ENCODE measurements at places on chromosomes 12 and 14. TPM values are rescaled to one million over a fixed set of nuclear protein-coding genes. Genes with fewer than 3 reads are reported as not detected.
A peak's percentile ranks its signal among the peaks of the same experiment; 100 is the strongest.

DNA sequence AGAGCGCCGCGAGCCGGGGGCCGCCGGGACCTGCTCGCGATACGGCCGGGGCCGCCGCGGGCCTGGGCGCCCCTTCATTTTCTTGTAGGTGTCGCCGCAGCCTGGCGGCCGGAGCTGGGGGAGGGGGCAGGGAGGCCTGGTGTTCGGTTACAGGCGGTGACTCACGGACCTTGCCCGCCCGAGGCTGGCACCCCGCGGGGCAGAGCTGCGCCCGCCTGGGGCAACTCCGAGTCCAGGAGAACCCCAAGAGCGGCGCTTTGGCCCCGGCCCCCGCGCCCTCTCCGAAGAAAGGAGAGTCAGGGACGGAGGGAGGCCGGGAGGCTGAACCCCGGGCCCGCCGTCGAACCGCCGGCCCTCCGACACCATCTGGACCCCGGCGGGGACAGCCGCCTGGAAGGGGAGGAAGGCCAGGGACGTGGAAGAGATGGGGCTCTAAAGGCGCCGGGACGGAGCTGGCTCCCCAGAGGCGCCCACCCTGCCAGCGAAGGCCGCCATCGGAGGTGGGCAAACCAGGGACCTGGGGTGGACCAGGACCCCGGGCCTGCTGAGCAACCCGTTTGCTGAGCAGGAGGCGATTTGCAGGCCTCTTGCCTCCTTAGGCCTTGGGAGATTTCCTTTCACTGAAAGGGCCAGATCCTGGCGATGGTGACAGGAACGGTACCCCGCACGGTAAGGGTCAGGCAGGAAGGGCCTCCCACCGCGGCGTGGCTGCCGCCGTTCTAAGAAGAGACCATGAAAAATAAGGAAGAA, 843 bp upstream of the NUAK1 start:
- DNase-seq, result peak; percentile 56
- peak overlapping the region; percentile 87 for H3K4me3 ChIP-seq
- H3K27me3 ChIP-seq, result no peaks in the 10 kb centered on the region
- no peaks in the 10 kb centered on the region for H3K36me3 ChIP-seq

- H3K27me3 ChIP-seq, result no peaks in the 10 kb centered on the region
- DNase-seq, result no peak
- peaks cover 2% of the 10 kb centered on the region for H3K36me3 ChIP-seq
- no peak overlapping the region for H3K4me3 ChIP-seq
These were observed 17.1 kb upstream of the HIGD1C start for GRCh38 chr12:50934981-50935807.

PLEKHG7 gene
- total RNA-seq, result 0.17 TPM

DNA sequence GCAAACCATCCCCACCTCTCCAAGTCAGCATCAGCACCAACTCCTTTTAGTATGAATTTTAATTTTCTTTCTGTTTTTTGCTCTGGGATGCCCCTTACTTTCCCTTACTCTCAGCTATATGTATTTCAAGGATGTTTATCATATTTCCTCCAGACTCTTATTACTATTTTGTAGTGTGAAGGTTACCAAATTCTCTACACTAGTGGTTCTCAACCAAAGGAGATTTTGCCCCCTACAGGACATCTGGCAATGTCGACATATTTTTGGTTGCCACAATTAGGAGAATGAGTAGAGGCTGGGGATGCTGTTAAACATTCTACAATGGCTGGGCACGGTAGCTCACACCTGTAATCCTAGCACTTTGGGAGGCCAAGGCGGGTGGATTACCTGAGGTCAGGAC, 29.1 kb upstream of the SOS2 start:
- DNase-seq, result no peak
- no peak overlapping the region for H3K27ac ChIP-seq
- no peaks in the 10 kb centered on the region for H3K4me1 ChIP-seq
- H3K27me3 ChIP-seq, result no peaks in the 10 kb centered on the region
- H3K4me3 ChIP-seq, result no peak overlapping the region

- H3K4me3 ChIP-seq, result no peak overlapping the region
- DNase-seq, result no peak
- H3K27ac ChIP-seq, result no peak overlapping the region
- H3K4me1 ChIP-seq, result no peaks in the 10 kb centered on the region
These were observed 50.7 kb downstream of the ACSM4 start for GRCh38 chr12:7354529-7354928.

DNA sequence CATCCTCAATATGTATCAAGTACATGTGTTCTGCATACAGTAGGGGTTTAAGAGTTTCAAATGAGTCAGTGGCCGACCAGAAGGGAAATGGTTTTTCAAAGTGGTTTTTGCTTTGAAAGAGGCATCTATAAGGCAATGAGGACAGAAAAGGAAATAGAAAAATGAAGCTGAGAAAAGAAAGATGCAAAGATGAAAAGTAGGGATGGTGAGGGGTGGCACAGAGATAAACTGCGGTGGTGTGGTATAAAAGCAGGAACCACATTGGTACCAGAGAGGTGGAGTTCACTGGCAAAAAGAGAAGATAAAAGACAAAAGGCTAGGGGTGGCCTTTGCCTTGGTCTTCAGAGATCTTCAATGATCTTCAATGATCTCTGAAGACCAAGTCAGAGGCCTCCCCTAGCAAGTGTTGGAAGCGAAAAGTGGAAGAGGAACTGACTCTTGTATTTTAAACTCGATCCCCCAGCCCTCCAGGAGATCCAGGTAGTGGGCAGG, 144.0 kb upstream of the KRR1 start:
- no peak overlapping the region for H3K4me3 ChIP-seq
- peaks cover 5% of the 10 kb centered on the region for H3K4me1 ChIP-seq
- H3K27me3 ChIP-seq, result no peaks in the 10 kb centered on the region
- no peak for DNase-seq

- DNase-seq, result no peak
- no peaks in the 10 kb centered on the region for H3K27me3 ChIP-seq
- no peaks in the 10 kb centered on the region for H3K4me1 ChIP-seq
- no peak overlapping the region for H3K27ac ChIP-seq
- peaks cover 22% of the 10 kb centered on the region for H3K36me3 ChIP-seq
These were observed 16.3 kb downstream of the SPX start for GRCh38 chr12:21542403-21542802.

DNA sequence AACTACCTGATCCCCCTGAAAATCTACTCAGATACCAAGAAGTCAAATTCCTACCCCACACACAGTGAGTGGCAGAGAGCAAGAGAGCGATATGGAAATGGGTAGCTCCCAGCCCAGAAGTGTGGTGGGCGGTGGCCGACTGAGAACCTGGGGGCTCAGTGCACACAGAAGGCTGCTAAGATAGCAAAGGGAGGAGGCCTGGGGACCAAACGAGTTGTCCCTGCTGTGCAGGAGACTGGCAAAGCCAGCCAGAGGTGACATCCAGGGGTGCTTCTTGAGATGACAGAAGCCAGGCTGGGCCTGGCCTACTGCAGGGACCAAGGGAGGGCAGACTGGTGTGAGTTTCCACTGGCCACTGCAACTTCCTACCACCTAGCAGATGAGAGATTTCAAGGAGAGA, 52.9 kb downstream of the VWF start:
- no peaks in the 10 kb centered on the region for H3K36me3 ChIP-seq
- H3K27ac ChIP-seq, result no peak overlapping the region
- DNase-seq, result no peak

OTOGL gene
- 0.08 TPM for total RNA-seq

DNA sequence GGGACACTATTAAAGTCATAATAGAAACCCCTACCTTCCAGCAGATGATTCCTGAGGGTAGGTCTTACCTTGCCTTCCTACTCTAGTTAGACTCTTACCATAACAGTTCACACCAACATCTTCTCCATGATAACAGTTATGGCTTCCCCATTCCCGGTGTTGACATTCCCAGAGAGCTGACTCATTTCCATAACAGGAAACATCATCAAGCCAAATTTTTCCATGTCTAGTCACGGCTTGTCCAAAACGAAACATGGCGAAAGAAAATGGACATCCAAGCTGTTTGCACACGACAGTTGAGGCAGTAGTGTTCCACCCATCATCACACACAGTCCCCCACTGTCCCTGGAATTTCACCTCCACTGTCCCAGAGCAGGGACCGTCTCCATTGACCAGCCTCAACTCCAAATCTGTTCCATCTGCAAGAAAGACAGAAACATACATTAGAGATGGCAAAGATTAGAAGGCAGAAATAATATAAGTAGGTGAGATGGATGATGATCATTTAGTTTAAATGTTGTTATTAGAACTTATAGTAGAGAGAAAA, 10.6 kb downstream of the CD163L1 start:
- no peak overlapping the region for H3K4me3 ChIP-seq
- no peak overlapping the region for H3K27ac ChIP-seq
- no peak for DNase-seq
- no peaks in the 10 kb centered on the region for H3K36me3 ChIP-seq

KRT77 gene
- total RNA-seq, result not detected

DNA sequence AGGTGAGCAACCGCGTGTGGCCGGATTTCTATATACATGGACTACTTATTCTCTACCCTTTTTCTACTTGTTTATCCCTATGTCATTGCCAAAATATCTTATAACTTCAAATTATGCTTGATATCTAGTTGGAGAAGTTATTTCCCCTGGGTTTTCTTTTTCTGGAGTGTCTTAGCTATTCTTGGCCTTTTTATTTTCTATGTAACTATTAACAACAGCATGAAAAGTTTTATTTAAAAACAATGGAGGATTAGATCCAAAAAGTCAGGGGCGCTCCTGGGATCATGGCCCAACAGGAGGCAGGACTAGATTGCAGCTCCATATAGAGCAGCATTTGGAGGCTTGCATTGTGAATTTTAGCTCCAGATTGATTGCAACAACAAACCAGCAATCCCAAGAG, 8.6 kb upstream of the STRAP start:
- H3K4me3 ChIP-seq, result no peak overlapping the region
- no peaks in the 10 kb centered on the region for H3K27me3 ChIP-seq
- no peaks in the 10 kb centered on the region for H3K36me3 ChIP-seq
- no peak for DNase-seq

- H3K4me1 ChIP-seq, result no peaks in the 10 kb centered on the region
- H3K4me3 ChIP-seq, result no peak overlapping the region
- no peaks in the 10 kb centered on the region for H3K27me3 ChIP-seq
- no peak overlapping the region for H3K27ac ChIP-seq
- no peaks in the 10 kb centered on the region for H3K36me3 ChIP-seq
These were observed 467.8 kb downstream of the LRIG3 start for GRCh38 chr12:58452546-58452945.

- no peak overlapping the region for H3K4me3 ChIP-seq
- H3K4me1 ChIP-seq, result no peaks in the 10 kb centered on the region
- H3K27me3 ChIP-seq, result no peaks in the 10 kb centered on the region
- no peaks in the 10 kb centered on the region for H3K36me3 ChIP-seq
- no peak overlapping the region for H3K27ac ChIP-seq
- no peak for DNase-seq
These were observed 96.3 kb upstream of the EEA1 start for GRCh38 chr12:93025145-93026103.

- H3K4me3 ChIP-seq, result no peak overlapping the region
- H3K36me3 ChIP-seq, result no peaks in the 10 kb centered on the region
- DNase-seq, result no peak
- peaks cover 65% of the 10 kb centered on the region for H3K4me1 ChIP-seq
- H3K27ac ChIP-seq, result peak overlapping the region; percentile 91
These were observed 8.1 kb upstream of the GLRX5 start for GRCh38 chr14:95526483-95527386.

GRCh38 chr12:98154850-98155249, 360.5 kb upstream of the TMPO start:
- no peak overlapping the region for H3K4me3 ChIP-seq
- no peaks in the 10 kb centered on the region for H3K4me1 ChIP-seq
- no peaks in the 10 kb centered on the region for H3K27me3 ChIP-seq
- DNase-seq, result no peak
- no peak overlapping the region for H3K27ac ChIP-seq

GRCh38 chr14:89504602-89505313, 87.7 kb upstream of the FOXN3 start:
- no peak for DNase-seq
- H3K36me3 ChIP-seq, result no peaks in the 10 kb centered on the region
- no peak overlapping the region for H3K27ac ChIP-seq

- no peak overlapping the region for H3K27ac ChIP-seq
- H3K36me3 ChIP-seq, result no peaks in the 10 kb centered on the region
- H3K4me1 ChIP-seq, result no peaks in the 10 kb centered on the region
- no peak overlapping the region for H3K4me3 ChIP-seq
- H3K27me3 ChIP-seq, result no peaks in the 10 kb centered on the region
These were observed 1662.6 kb upstream of the SEL1L start for GRCh38 chr14:83196236-83196635.

DNA sequence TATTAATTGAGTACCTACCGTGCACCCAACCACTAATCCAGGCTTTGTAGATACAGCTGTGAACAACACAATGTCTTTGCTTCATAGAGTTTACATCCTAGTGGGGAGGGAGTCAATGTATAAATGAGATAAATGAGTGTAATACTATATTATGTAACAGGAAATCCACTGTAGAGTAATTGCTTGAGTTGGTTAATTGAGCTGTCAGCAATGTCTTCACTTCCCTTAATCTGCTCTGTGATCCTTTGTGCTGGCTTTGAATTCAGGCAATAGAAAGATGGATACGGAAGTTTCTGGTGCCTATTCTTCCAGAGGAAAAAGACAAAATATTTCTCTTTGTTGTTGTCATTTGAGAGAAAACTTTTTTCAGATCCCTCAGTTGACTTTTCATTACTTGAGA, 104.0 kb upstream of the SLC16A7 start:
- H3K4me3 ChIP-seq, result no peak overlapping the region
- no peak overlapping the region for H3K27ac ChIP-seq
- H3K4me1 ChIP-seq, result no peaks in the 10 kb centered on the region
- DNase-seq, result no peak
- H3K36me3 ChIP-seq, result no peaks in the 10 kb centered on the region

DNA sequence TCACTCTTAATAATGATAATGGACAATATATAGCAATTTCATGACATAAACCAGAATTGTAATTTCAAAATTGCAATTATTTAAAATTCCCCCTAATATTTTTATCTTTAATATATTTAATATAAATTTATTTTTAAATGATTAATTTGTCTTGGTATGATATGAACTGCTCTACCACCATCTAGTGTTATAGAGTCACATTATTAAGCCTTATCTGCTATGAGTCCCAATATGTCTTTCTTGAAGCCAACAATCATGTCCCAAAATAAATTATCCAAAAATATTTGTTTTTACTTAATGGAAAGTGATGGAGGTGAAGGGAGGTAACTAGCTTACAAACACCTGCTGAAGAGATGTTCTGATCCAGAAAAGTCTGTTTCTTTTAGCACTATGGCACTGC, 151.4 kb downstream of the KCNC2 start:
- H3K27me3 ChIP-seq, result no peaks in the 10 kb centered on the region
- H3K27ac ChIP-seq, result no peak overlapping the region
- DNase-seq, result no peak
- no peaks in the 10 kb centered on the region for H3K36me3 ChIP-seq
- no peaks in the 10 kb centered on the region for H3K4me1 ChIP-seq

DNA sequence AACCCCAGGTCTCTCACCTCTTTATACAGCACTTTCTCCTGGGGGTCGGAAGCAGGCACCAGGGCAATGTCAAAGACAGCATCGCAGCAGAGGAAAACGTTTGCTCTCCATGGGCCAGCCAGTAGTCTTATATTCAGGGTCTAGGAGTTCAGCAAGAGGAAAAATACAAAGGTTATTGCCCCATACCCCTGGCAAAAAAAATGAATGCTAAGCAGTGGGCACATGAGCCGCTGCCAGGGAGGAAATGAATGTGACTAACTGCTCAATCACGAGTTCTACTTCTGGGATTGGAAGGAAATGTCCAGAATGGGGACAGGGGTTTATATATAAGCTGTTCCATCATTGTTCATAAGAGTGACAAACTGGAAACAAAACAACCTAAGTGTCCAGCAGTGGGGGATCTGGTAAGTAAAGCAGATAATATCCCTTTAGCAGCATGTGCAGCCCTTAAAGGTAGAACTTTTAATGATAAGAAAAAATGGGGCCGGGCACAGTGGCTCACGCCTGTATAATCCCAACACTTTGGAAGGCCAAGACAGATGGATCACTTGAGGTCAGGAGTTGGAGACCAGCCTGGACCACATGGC, 53.8 kb downstream of the PHETA1 start:
- no peaks in the 10 kb centered on the region for H3K4me1 ChIP-seq
- H3K4me3 ChIP-seq, result no peak overlapping the region
- no peaks in the 10 kb centered on the region for H3K27me3 ChIP-seq
- no peak for DNase-seq

Measured in liver (tissue), 10 donors.